Forelimb muscle (tissue), 1 donor: ENCODE measurements at places on chromosomes 6 and 20. TPM values are rescaled to one million over a fixed set of nuclear protein-coding genes. Genes with fewer than 3 reads are reported as not detected.

DNA sequence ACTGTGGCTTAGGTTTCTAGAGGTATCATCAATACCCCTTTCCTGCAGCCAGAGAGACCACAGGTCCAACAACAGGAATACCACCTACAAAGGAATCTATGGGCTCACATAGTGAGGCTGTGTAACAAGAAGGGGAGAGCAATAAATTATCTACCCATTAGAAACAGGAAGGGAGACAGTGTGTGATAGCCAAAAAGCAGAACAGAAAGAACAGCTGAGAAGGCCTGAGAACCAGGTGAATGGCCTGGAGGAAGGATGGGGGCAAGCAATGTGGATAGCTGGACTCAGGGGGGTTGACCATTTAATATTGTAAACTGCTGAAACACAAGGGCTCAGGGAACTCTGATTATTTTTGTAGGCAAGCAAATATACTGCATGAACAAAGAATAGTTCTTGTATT is 628.2 kb downstream of the COL12A1 start:
- no peak for DNase-seq

- no peak for DNase-seq
These were observed 101.4 kb upstream of the NHSL1 start for GRCh38 chr6:138600726-138601125.

EPPIN gene
- polyA plus RNA-seq, result not detected

BTNL2 gene
- polyA plus RNA-seq, result 0.18 TPM

GRCh38 chr6:33433001-33433543 is 13.2 kb downstream of the SYNGAP1 start:
- DNase-seq, result no peak

DNA sequence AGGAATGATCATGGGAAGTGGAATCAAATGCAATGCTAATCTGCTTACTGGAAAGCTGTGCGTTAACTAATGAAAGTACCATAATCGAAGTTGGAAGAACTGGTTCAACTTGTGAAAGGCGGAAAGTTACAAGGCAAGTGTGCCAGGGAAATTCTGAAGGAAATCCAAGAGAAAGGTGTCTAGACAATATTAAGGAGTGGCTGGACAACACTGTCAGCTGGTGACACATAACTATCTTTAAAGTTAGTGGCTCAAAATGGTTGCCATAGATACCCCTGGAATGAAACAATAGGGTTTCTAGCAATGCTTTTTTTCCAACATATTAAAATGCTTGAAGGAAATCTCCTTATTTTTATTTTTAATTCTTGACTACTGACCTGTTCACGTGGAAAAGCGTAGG is 90.4 kb downstream of the BMP2 start:
- DNase-seq, result no peak
